ENCODE measurements at places on chromosomes 2 and 18.

DNA sequence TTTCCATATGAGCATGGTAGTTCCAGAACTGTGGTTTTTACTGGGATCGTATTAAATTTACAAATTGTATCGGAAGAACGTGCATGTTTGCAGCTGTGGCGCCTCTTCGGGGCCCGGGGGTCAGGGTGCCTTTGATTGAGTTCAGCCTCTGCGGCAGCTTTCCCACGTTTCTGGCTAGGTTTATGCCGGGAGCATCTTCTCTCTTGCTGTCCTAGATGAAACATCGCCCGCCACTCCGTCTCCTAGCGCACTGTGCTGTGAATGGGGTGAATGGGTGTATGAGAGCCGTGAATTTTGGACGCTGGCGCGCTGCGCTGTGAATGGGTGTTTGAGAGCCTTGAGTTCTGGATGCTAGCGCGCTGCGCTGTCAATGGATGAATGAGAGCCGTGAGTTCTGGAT is 12.3 kb downstream of the PDCD1 start:
- no peak for DNase-seq

DNA sequence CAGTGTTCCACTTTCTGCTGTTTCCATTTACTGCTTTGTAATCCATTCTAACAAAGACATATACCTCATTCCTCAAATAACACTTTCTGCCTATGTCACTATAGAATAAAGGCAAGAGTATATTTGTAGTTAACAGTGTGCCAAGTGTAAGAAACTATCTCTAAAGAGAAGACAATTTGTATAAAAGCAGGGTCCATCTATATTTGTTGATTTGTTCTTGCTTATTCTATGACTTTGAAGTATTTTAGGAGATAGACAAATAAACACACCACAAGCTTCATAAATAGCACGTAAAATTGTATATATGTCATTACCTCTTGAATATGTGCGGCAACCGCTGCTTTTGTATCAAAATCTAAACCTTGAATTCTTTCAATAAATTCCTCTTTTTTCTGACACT is 56.0 kb downstream of the CCDC88A start:
- no peak for DNase-seq

DNA sequence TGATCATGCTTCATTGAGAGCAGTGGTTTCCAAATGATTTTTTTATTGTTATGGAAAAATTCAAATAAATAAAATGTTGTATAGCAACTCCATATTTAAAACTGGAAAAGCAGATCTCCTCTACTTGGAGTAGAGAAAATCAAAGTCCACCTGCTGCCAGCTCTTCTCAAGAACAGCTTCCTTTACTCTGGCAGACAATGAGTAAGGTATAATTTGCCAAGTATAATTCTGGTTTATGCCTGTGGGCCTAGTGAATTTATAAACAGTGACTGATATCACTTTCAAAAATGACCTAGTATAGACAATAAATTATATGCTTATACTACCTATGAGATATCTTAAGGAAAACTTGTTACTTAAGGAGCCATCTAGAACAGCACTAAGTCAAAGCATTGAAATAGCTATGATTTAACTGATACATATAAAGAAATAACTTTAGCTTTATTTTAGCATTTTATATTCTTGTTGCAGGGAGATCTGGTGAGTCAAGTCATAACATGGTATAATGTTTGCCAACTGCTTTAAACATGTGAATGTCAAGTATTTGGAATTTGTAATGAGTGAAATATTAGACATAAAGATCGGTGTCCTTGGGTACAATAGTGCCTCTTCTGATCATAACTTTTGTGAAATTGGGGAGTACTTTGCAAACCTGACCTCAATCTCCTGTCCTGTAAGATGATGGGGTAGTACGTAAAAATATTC is 1389.1 kb upstream of the PIK3C3 start:
- no peak for DNase-seq

- DNase-seq = no peak
These were observed 142.6 kb upstream of the GPC1 start for GRCh38 chr2:240292619-240293525.

DNA sequence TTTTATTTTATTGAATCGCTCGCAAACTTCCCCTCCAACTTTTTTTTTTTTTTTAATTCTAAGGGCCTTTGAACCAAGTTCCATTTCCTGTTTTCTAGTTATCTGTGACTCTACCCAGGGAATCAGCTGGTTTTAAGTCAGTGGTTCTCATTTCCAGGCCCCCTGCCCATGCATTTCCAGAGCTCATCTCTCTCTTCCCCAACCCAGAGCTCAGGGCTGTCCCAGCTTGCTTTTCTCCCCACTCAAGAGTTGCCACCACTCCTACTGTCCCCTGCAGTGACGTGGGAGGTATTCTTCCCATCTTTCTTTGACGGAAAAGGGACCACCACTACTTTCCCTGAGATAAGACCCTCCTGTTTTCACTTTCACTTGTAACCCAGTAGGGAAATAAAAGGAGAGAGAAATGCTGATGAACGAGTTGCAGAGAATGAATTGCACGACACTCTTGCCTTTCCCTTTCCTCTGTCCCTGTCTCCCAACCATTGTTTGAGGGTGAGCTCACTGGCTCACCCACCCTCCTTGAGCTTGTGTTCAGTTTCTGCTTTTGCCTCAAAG is 42.1 kb downstream of the TET3 start:
- DNase-seq = no peak

DNA sequence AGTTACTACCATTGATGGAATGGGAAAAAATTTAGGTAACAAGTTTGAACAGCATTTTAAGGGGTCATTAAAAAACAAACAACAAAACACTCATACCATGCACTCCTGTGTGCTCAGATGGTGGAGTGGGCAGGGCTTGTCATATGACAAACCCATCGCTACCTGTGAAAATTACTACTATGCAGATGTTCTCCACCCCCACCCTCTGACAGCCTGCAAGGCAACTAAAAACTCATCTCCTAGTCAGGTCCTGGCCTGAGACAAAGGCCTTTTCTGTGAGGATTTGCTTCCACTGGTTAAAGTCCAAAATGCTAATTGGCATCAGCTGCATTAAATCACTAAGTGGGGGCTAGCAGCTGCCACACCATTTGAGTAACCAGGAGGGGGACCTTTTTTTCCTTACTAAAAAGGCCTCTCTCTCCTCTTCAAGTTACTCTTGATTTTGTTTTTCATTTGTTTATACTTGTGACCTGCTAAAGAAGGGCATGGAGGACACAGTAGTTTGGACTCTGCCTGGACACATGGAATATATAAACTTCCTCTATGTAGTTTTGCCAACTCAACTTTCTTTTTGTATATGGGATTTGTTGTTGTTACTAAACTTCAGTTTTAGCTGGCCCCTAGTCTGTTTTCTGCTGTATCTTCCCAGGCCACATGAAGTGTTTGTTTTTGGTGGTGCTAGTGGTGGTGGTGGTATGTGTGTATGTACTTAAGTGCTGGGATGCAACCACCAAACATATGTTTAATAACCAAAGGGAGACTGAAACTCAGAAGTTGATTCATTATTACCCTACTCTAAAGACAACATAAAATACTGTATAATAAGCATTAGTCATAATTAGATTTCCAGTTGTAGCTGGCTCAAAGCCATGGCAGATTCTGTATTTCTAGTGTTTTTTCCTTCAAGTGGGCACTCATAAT is 121.3 kb downstream of the MAP4K4 start:
- DNase-seq = peak; percentile 62

DNA sequence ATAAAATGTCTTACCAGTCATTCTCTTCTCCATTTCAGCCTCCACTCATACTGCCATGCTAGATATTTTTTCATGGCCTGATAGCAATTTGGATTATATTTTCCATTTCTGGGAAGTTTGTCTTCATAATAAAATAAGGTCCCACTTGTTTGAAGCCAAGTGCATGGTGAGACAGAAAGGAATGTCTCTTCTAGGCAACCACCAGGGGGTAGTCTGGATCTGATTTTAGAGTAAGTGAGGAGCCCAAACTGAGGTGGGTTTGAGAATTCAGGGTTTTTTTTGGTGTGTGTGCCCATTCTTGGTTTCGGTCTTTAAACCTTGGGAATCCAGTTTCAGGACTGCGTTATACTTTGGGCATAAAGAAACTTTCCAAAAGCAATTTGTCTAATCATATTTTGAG is 315.5 kb downstream of the RPRM start:
- DNase-seq = peak; percentile 67

DNA sequence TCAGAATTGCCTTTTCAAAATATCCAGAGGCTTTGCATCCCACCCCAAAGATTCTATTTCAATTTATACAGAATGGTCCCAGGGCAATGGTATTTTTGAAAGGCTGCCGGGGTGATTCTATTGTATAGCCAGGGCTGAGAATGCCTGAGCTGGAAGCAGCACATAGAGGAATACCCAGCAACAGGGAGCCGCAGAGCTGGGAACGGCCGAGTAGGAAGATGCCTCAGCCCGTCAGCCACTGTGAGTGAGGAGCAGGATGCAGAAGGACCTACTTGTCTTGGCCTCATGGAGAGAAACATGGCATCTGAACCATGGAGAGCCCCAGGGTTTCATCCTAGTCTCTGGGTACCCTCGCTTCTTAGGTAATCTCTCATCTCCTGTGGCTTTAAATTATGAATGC is 170.8 kb upstream of the FHL2 start:
- DNase-seq = no peak

- DNase-seq = no peak
These were observed 122.9 kb downstream of the TANC1 start for GRCh38 chr2:159091381-159091780.

All from NCI-H146 (cell line).